ENCODE measurements at places on chromosomes 11 and 22.

DNA sequence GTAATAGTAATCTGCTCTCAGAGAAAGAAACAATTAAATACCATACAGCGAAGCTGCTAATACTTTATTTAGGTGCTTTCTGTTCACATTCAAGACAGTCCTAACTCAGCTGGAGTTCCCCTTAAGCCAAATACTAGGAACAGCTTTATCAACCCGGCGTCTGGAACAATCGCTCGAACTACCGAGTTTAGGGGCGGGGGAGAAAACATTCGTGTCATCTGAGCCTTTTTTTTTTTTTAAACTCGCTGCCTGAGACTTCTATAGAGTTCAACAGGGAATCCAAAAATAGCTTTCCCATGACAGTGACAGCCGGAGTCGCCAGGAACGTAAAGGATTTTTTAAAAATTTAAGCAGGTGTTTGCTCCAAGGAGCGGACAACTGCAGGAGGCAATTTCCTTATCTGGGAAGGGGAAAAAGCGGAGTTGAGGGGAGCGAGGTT, 852 bp downstream of the TRAF6 start:
- peak; percentile 37 for DNase-seq

GRCh38 chr11:107660066-107660465, 51.8 kb downstream of the SLN start:
- DNase-seq = no peak

- DNase-seq = no peak
These were observed 5.1 kb downstream of the PCNX3 start for GRCh38 chr11:65620666-65621065.

- DNase-seq = no peak
These were observed at the start of gene RIC3 for GRCh38 chr11:8168485-8169257. Gene RIC3, minus strand, starts transcription at chr11:8169025. Its CDS starts 36 bp downstream, at chr11:8168989.

GRCh38 chr11:27857014-27857413, 156.8 kb upstream of the BDNF start:
- no peak for DNase-seq

GRCh38 chr22:29530716-29531115, 22.8 kb downstream of the THOC5 start:
- DNase-seq = no peak

DNA sequence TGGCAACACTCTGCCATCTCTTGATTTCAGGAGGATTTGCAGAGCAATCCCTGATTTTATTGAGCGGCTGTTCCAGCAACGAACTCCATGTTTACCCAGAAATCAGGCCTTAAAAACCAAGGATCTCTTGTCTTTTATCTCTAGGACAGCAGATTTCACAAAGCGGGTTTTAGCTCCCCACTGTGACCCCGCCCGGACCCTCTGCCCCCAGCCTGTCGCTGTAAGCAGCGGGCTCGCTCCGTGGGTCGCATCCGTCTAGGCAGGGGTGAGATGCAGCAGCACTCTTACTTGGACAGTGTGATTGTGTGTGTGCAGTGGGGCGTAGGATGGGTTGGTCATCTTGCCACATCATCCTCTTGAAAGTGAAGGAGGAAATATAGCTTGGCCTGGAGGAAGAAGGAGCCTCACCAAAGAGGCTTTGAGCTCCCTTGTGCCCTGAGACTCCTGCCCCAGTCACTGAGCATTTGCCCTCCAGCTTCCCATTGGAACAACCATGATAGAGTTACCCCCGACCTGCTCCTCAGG, 189.2 kb upstream of the TBCEL start:
- no peak for DNase-seq

DNA sequence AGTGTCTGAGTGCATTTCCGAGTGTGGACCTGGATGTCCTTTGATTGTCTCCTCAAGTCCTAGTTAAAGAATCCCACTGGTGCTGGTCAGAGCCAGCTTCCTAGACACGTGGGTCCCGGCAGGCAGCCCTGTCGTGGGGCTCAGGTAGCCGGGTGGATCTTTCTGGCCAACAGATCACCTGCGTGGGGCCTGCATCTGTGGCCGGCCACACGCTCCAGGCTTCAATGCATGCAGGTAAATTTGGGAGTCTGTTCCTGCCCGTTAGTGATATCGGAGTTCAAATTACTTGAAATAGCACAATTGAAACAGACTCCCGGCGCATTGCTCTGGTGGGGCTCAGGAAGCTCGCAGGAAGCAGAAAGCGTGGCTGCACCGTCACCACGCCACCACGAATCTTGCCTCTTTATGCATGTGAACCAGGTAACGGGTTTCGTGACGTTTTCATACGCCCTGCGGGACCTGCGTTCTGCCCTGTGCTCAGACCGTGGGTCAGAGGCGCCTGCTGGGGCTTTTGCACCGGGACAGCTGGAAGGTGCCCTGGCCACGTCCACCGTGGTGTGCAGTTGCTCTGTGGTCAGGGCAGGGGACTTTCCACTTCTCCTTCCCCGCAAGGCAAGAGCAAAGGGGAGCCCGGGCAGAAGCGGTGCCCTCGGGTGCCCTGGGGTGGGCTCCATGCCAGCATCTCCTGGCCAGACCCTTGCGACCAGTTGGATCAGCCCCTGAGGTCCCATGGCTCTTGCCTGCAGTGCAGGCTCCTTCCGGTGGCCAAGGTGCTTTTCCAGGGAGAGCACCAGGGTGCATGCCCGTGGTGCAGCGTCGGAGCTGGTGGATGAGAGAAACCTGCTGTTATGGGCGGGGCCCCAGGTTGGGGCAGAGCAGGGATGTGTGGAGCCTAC, 803.5 kb downstream of the BRD1 start:
- no peak for DNase-seq

DNA sequence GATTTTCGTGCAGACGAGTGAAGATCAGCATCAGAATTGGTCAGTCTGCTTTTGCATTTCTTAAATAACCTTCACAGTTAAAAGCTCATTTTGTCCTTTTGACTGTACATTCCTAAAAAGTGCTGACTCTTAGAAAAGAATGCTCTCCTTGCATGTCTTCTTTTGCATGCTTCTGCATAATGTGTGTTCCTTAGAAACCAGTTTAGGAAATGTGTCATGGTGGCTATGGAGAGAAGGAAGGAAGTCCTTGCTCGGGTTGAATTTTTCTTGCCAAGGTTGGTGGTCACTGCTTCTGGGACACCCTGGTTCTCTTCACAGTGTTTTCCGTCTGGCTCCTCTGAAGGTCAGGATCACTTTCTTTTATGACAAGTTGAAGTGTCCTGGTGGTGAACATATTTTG, 6.8 kb downstream of the AP2A2 start:
- DNase-seq = no peak

DNA sequence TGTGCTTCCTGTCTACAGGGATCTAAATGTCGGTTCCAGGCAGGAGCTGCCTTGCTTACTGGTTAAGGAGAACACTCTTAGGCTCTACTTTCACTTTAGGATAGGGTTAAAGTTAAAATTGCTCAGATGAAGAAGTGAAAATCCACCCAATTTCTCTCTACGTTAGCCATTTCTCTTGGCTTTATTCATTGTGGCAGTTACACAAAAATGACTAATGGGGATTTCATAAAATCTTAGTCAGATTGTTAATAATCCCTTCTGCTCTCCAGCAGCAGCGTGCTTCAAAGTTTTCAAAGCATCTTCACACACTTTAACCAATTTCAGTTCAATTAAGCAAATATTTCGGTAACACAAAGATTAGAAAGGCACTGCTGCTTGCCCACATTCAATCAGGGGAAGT, 58.4 kb upstream of the RCN1 start:
- DNase-seq = no peak

DNA sequence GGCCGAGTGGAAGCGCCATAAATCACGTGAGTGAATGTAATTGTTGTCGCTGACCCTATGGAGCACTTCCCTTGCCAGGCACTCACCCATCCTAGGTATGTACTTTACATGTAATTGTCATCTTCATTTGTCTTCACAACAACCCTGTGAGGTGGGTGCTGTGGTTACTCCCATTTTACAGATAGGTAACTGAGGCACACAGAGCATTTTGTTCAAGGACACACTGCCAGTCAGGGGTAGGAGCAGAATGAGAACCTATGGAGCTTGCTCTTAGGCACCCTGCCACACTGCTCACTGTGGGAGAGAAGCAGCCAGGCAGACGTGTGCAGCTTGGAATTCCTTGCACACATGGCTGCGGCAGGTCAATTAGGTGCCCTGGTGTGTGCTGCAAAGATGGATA, 785 bp upstream of the EFCAB6 start:
- DNase-seq = no peak

DNA sequence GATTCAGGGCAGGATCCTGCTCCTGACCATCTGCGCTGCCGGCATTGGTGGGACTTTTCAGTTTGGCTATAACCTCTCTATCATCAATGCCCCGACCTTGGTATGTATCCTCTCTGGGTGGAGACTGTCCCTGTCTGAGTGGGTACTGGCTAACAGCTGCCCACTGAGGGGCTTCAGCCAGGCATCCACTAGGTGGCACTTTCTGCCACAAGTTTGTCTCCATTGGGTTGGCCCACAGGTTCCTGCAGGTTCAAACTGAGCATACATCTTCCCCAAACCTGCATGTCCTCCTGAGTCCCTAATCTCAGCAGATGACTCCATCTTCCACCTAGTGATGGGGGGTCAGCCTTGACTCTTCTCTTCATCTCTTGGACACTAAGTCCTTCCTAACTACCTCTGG, 4.4 kb downstream of the SLC2A11 start:
- peak; percentile 73 for DNase-seq

GRCh38 chr11:132284048-132284447, 913.6 kb downstream of the NTM start:
- no peak for DNase-seq

- DNase-seq = peak; percentile 88
These were observed at the start of gene HIPK3 for GRCh38 chr11:33257160-33257896. Gene HIPK3, plus strand, starts transcription at chr11:33257381.

- peak; percentile 80 for DNase-seq
These were observed 1.3 kb downstream of the DENND5A start for GRCh38 chr11:9263840-9264315.

GRCh38 chr11:20238712-20239111, 78.4 kb upstream of the DBX1 start:
- DNase-seq = no peak

DNA sequence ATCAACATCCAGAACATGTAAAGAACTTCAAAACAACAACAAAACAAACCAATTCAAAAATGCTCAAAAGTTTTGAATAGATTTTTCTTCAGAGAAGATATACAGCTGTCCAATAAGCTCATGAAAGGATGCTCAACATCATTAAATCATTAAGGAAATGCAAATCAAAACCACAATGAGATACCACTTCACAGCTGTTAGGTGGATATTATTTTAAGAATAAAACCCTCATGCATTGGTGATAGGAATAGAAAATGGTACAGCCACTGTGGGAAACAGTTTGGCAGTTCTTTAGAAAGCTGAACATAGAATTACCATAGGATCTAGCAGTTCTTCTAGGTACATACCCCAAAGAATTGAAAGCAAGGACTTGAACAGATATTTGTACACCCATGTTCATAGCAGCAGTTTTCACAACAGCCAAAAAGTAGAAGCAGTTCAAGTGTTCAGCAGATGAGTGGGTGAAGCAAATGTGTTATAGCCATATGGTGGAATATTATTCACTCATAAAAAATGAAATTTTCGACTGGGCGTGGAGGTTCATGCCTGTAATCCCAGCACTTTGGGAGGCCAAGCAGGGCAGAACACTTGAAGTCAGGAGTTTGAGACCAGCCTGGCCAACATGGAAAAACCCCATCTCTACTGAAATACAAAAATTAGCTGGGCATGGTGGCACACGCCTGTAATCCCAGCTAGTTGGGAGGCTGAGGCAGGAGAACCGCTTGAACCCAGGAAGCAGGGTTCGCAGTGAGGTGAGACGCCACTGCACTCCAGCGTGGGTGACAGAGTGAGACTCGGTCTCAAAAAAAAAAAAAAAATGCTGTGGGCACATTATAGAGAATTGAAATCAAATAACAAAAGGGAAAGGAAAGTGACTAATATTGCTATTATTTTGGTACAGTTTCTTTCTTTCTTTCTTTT, 42.9 kb downstream of the CBL start:
- no peak for DNase-seq

DNA sequence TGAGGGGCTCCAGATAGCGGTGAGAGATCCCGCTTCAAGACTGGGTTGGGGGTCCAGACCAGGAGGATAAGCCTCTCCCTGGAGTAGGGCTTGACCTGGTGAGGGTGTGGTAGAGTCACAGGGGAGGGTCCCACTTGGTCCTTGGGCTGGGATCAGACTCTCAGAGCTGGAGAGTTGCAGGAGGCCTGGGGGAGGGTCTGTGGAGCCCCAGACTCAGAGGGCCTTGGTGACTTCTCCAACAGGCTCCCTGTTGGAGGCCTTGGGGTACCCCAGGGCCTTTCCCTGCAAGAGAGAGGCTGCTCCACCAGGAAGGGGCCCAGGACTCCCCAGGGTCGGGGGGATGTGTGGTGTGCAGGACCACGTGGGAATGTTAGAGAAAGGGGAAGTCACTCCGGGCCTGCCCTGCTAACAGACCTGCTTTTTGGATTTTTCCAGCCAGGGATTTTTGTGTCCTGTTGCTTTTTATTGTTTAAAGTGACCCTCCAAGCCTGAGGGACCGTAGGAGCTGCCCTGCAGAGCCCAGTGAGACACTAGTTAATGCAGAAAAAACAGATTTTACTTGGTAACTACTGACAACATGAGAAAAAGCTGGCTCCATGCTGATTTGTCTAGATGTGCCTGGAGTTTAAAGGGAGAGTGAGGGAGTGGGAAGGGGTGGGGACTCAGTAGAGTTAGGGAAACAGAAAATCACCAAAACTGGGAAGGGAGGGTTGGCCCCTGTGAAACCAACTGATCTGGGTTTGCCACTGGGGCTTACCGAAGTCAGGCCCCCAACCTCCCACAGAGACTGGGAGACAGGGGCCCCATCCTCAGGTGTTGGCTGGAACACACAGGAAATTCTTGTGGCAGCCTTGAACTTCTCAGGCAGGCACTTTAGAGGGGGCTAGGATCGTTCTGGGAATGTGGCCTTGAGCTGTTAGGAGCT, 801 bp upstream of the TXNRD2 start:
- DNase-seq = peak; percentile 88

GRCh38 chr22:37425800-37426705, 1.2 kb downstream of the ELFN2 start:
- peak; percentile 47 for DNase-seq

DNA sequence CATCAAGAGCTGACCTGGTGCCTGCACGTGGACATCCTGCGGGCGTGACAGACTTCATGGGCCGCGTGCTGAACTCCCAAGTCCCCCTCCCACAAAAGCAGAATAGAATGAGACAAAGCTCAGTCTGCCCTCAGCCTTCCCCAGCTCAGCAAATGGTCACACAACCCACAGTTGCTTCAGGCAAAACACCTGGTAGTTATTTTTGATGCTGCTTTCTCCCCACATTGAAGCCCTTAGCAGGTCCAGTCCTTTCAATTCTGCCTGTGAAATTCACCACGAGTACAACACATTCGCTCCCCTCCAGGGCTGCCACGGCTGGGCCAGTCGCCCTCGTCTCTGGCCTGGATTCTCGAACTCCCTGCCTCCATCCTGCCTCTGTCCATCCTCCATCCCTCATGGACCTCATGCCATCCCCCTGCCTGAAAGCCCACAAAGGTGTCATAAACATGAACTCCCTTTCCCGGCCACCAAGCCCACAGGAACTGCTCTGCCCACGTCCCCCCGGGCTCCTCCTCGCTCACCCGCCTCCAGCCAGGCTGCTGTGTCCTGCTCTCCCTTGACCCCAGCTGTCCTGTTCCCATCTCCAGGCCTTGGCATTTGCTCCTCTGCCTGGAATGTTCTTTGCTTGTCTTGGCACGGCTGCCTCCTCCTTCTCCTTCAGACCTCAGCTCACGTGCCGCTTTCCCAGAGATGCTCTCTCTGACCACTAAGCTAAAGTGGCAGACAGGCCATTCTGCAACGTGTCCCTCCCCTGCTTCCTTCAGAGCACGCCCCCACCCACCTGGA, 42.1 kb downstream of the SCUBE1 start:
- DNase-seq = no peak

GRCh38 chr22:23282089-23282501, 101.8 kb downstream of the BCR start:
- DNase-seq = no peak
